ENCODE measurements at places on chromosomes 4 and X. TPM values are rescaled to one million over a fixed set of nuclear protein-coding genes. Genes with fewer than 3 reads are reported as not detected.

The SNX25 gene
- polyA plus RNA-seq = 13.4 TPM

The CTAG1A gene
- not detected for polyA plus RNA-seq

The ARX gene
- polyA plus RNA-seq = 1.8 TPM

The ADH1C gene
- polyA plus RNA-seq = 40.5 TPM

The TMLHE gene
- polyA plus RNA-seq = 21.9 TPM

The MXRA5 gene
- 10.8 TPM for polyA plus RNA-seq

DNA sequence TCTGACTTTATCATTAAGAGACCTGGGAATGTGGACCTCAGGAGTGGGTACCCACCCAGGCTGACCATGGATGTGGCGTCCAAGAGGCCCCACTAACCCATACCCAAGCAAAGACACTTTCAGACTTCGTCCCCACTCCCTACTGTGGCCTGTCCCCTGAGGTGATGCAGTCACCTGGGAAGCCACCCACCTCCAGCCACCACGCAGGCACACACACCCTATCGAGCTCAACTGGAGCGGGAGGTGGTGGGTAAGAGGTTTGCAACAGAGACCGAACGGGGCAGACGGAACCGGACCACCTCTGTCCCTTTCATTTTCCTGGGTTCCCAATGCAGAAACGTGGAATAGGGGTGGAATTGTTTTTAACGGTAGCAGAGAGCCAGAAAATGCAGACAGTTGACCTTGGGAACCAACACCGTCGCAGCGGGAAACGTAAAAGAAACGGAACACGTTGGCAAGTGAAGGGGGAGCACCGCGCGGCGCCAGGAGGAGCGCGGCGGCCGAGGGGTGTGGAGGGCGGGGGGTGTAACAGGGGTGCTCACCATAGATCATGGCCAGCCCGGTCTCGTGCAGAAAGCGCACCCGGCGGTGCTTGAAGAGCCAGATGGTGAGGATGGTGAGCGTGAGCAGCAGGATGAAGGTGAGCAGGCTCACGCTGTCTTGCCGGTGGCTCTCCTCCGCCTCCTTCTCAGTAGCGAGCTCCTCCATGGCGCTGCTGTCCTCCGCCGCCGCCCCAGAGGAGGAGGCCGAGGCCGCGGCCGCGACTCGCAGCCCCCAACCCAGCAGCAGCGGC lies 559 bp downstream of the SLC9A7 start:
- DNase-seq = no peak

- no peak for DNase-seq
Observed at GRCh38 chr4:129146639-129147038, 50.7 kb downstream of the C4orf33 start.

GRCh38 chr4:149766135-149766534 lies 49.5 kb downstream of the IQCM start:
- no peak for DNase-seq

DNA sequence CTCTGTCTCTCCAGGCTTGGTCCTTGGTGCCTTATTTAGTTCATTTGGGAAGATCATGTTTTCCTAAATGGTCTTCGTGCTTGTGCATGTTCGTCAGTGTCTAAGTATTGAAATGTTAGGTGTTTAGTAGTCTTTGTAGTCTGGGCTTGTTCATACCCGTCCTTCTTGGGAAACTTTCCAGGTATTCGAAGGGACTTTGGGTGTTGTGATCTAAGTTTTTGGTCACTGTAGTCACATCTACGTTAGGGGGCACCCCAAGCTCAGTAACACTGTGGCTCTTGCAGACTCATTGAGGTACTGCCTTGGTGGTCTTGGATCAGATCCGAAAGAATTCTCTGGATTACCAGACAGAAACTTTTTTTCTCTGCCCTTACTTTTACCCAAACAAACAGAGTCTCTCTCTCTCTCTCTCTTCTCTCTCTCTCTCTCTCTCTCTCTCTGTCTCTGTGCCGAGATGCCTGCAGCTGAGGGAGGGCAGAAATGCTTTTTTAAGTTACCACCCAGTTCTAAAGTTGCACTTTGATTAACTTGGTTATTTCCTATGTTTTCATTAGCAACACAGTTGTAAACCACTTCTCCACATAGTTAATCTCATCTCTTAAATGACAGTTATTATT lies 67.6 kb upstream of the SLC7A3 start:
- peak; percentile 13 for DNase-seq

DNA sequence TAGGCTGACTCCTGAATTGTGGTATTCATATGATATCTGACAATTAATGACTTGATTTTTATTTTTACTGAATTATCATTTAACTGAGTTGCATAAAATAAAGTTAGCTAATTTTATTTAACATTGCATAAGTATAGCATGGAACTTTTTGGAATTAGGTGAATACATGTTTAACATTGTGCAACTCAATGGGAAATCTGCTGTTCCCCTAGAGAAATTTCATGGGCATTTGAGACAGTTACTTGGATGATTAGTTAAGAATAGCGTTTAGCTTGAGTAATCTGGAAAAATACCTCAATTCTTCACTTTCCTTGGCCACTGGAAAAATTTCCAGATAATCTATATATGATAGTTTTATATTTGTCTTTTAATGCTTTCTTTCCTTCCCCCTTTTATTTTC lies 42.5 kb downstream of the NPNT start:
- no peak for DNase-seq

DNA sequence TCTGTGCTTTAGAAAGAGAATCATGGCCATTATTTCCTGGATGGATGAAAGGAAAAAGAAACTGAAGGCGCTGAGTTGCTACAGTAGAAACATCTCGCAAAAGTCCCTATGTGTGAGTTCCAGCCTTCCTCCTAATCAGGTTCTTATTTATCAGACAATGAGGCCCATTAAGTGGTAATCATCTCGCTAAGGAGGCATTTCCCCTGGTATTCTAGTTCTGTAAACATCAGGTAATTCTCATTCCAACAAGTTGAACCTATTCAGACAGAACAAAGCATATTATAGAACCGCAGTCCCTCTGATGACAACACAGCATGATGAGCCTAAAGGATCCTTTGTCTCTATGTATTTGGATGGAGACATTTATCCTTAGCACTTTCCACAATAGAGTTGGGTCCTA lies 205.7 kb upstream of the MAOA start:
- DNase-seq = no peak

GRCh38 chrX:2561456-2561855 lies 60.7 kb upstream of the DHRSX start:
- DNase-seq = no peak

- no peak for DNase-seq
Observed at GRCh38 chrX:11899091-11899490, 141.1 kb downstream of the MSL3 start.

DNA sequence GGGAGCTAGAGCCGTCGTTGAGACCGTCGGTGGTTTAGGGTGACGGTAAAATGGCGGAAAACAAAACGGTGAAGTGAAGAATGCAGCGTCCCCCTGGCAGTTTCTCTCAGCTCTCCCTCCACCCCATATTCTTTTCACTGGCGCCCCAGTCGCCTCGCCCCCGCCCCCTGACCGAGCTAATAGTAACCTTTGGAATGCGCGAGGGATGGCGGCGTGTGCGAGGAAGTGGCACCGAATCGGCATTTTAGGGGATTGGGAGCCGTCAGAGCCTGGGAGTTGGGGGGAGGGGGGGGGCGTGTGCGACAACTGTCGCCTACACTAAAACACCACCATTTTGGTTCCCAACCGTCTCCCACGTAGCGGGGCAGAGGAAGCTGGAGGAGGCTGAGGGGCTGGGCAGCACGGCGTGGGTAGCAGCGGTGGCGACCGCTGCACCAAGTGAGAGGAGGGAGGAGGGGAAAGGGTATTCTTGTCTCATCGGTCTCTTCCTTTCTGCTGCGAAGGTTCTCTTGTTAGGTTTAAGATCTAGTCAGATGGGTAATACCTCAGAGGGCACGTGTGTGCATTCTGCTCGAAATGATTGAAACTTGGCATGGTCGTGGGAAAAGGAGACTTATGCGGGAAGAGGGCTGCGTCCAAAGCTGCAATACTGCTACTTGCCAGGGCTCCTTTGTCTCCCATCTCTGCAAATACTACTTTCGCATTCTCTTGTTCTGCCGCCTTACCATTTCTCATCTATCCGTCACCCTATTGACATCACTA lies 840 bp downstream of the ZNF711 start:
- peak; percentile 31 for DNase-seq

DNA sequence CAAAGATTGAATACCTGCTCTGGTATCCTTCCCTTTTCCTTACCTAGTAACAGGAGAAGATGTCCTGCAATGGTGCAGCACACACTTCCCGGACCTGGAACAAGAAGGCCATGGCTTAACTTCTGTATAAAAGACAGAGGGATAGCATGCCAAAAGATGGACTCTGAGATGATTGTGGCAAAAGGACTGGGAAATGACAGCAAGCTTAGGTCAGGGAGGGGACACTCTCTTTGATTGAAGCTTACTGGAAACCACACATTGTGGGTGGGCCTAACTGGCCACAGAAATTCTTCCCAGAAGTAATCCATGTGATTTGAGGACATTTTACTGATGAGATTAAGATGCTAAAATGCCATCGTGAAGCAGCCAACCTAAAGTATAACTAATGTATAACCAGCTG lies 71.0 kb upstream of the OTUD4 start:
- DNase-seq = no peak

GRCh38 chr4:25001509-25001908 lies 29.2 kb downstream of the LGI2 start:
- DNase-seq = no peak

- DNase-seq = no peak
Observed at GRCh38 chr4:174430576-174430975, 91.7 kb downstream of the HPGD start.

DNA sequence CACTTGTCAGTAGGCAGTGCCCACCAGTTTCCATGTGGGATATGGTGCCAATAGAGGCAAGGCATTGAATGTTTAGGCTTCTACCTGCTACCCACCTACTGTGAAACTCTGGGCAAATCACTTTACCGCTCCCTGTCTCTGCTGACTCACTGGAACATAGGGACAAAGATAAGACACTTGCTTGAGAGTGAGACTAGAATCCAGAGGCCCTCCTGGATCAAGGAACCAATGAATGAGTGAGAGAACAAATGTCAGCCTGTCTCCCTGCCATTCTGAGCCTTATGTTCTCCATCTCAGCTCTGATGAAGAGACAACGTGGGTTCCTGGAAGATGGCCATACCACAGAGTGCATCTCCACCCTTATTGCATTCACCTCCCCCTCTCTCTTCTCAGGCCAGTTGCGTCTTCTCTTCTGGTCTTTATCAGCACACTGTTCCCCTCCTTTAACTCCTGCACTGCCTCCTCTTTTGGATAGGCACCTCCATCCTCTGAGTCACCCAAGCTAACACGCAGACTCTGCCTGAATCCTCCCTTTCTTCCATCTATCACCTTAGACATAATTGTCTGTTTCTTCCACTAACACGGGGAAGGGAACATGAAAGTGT lies 15.4 kb upstream of the PRRG3 start:
- DNase-seq = no peak

GRCh38 chr4:76677571-76678326 lies 220.2 kb downstream of the SOWAHB start:
- DNase-seq = no peak

Measured in large intestine (tissue), 12 donors.